Cardiac fibroblast (primary cell): ENCODE measurements at places on chromosomes 1 and 21.

- DNase-seq, result no peak
These were observed 16.1 kb upstream of the KCNA3 start for GRCh38 chr1:110690709-110691365.

DNA sequence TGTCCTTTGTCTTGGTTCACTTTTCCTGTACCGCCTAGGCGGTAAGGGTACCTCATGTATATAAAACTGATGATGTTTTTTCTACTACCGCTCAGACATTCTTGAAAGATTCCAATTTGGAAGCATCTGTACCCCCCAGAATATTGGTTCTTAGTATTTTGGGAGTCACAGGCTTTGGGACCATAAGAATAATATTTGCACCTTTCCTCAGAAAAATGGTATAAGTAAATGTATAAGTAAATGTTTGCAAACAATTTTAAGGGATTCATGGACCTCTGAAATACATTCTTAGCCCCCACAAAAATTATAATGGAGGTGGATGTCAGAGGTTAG is 677 bp downstream of the SRP9 start:
- no peak for DNase-seq

DNA sequence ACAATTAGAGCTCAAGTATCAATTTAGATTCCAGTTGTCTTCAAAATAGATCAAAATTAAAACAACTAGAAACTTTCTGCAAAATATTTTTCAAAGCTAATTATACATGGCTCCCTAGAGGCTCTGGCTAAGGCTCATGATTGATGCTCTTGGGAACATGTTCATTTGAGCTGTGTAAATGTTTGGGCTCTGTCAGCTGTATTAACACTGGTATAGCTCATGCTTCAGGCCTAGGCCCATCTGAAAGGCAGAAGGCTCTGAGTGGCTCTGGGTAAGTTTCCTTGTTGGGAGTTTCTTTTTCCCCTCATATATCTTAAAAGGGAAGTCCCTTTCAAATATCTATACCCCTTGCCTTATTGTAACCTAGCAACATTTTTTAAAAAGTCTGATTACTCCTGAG is 81.3 kb downstream of the UROD start:
- no peak for DNase-seq

DNA sequence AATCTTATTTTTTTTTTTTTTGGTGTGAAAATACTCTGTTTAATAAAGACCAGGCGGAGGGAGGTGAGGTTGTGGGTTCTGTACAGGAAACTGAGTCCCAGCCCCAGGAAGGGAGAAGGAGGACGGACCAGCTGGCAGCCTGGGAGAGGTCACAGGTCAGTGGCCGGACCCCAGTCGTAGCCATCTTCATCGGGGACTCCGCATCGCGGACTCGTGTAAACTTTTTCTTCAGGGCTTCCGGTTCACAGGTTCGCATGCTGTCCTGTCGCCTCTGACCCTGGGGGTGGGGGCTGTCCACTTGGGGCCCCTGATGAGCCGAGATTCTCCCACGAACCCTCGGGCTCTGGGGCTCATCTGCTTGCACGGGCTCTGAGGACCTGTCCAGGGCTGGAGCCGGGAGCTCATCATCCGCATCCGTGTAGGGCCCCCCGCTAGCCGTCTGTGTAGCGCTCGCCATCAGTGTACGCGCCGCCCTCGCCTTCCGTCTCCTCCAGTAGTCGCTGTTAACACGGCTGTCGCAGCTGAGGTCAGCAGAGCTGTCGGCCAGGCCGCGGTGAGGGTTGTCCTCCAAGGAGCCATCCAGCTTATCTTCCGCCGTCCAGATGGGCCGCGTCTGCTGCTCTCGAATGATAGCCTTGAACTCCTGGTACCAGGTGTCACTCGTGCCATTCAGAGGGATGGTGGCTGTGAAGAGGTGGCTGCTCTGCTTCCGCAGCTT is 975.7 kb upstream of the PRMT6 start:
- DNase-seq, result no peak

DNA sequence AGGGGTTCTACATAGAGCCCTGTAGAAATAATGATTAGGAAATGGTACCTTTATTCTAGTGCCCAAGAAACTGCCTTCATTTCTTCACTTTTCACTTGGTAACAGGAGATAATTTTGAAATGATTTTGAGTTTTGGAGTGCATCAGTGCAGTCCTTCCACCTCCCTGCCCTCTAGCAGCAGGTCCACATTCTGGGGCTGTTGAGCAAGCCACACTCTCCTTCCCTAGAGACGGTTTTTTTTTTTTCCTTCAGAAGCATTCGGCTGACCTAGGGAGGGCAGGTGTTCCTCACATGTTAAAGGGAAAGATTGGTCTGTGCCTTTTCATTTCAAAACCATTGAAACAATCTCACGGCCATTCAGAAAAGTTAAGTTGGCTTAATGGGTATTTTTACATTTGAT is 39.8 kb downstream of the SLC37A1 start:
- no peak for DNase-seq

GRCh38 chr1:190243056-190243455 is 234.6 kb downstream of the BRINP3 start:
- DNase-seq, result no peak

GRCh38 chr1:79760531-79760930 is 754.0 kb upstream of the ADGRL4 start:
- peak; percentile 81 for DNase-seq

DNA sequence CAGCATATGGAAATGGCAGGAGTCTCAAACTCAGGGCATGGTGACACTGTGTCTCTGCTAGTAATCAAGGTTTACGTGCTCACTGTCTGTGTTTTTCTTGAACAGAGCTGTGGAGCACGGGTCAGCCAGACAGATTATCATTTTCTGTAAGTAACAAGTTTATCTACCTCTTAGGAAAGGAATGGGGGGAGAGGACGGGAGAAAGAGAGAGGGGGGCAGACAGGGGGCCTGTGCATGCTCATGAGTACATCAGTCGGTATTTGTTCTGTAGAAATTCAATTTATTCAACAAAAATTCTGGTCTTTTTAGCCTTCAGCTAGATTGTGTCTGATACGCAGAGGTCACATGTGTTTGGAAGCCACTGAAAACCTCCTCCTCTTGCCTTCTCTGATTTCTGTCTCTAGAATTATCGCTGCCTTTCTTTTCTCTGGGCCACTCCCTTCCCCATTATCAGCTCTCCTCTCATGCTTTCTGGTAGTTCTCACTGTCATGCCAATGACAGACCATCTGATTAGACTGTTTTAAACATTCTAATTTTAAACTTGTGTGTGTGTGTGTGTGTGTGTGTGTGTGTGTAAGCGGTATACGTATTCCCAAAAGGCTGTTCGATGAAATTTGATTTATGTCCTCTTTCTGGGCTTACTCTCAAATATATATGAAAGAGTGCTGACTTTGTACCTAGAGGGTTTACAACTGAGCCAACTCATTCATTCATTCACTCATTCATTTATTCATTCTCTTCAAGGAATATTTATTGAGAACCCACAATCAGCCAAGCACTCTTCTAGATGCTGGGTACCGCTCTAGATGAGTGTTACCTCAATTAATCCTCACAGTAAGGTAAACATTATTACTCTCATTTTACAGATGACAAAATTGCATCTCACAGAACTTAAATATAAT is 636.9 kb downstream of the KIF26B start:
- no peak for DNase-seq

GRCh38 chr21:20875742-20876141 is 122.5 kb upstream of the NCAM2 start:
- no peak for DNase-seq

GRCh38 chr1:19367584-19368041 is 55.5 kb downstream of the SLC66A1 start:
- DNase-seq, result peak; percentile 15

DNA sequence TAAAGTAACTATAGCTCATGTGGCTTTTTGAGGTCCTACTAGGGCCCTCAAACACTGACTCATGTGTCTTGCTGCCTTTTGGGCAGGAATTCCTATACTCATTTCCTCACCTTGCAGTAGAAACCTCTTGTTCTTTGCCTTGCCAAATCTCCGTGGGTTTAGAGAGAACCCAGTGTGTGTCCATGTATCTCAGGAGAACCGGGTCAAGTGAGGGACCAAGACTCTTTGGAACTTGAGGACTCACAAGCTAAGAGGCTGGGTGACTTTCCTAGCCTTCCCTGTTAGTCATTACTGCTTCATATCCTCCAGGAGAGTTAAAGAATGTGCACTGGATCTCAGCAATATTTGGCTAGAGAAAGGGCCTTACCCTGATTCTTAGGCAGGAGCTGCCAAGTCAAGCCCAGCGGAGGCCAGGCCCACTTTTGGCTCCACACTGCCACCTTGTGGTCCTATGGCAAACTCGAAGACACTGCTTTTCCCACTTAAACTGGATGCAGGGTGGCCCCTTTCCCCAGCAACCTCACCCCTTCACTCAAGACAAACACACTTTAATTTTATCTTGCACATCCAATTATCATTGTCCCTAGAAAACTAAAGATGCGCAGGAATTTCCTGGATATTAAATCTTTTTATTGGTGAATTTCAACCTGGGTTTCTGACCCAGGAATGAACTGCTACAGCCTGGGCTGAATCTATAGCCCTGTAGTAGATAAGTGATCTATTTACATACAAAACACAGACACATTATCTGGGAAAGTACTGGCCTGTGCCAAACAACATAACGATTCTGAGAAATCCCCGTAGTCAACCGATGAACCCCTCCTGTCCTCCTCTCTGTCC is 10.6 kb downstream of the AVPR1B start:
- peak; percentile 91 for DNase-seq

DNA sequence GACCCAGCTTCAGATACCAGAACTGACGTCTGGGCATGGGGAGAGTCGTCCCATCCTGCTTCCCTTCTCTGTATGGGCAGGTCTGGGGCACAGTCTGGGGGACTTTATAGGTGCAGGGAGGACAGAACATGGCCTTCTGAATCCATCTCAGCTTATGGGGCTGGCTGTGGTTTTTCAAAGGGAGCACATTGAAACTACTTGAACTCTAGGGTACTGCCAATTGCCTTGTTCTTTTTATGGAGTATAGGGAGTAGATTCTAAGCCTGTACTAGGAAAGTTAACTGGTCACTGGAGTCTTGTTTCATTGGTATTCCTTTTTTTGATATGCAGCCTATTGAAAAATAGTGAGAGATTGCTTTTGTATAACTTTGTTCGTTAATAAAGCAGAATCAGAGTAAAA is 90.2 kb downstream of the ATP5PO start:
- no peak for DNase-seq

DNA sequence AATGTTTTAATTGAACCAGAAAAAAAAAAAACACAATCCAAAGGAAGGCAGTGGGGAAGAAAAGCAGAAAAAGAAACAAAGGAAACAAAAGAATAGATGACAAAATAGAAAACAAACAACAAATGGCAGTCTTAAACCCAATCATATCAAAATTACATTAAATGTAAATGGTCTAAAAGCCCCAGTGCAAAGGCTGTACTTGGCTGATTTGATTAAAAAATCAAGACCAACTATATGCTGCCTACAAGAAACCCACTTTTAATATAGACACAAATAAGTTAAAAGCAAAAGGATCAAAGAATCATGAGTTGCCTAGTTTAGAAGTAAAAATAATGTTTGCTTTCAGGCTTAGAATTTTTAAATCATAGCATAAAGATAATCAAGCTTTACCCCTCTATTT is 19.8 kb upstream of the C1orf115 start:
- DNase-seq, result no peak

DNA sequence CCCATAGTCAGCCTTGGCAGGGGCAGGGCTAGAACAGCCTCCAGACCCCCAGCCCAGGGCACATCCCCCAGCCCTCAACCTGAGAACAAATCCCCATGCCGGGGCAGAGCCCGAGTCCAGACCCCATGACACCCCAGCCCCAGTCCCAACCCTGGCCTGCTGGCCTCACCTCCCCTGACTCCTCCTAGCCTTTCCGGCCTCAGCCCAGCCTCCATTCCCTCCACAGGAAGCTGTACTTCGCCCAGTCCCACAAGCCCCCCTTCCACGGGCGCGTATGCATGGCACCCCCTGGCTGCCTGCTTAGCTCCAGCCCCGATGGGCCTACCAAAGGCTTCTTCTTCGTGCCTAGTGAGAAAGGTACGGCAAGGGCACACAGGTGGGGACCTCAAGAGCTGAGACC is 50.4 kb downstream of the DISP3 start:
- DNase-seq, result no peak

DNA sequence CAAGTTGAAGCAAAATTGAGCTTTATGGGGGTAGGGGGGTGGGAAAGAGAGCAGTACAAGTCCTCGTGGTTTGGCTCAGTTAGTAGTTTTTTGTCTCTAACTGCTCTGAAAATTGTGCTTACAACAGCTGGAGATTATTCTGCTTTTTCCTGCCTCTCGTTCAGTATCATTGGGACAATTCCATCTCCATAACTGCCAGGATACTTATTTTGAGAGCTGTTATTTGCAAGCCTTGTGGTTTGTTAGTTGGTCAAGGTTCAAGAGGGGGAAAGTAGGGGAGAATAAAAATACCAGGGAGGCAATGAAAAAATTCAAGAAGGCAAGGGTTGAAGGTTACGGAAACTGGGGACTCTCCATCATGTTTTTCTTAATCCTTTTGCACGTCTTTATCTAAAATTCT is 811.8 kb upstream of the ADGRL2 start:
- no peak for DNase-seq

DNA sequence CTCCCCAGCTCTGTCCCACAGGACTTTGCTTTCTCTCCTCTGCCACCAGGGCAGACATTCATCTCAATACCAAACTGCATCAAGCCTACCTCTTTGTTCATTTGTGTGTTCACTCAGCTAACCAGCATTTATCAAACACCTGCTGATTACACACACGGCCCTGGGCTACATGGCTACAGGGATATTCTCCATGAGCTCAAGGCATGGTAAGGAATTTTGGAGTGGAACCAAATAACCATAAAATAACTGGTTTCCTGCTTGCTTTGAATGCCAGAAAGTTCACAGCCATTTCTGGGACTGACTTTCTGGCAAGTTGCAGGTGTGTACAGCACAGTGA is 54.6 kb downstream of the LDLRAD2 start:
- DNase-seq, result no peak

DNA sequence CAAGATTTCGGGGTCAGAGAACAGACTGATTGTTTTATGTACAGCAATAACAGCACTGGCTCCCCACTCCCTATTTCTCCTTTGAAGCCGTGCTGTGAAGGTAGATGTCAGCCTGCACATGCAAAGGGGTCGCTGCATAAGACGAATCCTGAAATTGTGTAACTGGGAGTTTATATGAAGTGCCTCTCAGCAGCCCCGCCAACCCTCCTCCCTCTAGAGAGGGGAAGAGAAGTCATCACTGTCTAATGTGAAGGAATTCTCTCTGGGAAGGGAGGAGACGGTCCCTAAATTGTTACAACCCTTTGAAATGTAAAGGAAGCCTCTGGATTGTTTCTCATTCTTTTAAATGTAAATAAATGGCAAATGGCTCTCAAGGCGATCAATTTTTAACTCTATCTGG is 545.3 kb downstream of the PLA2G4A start:
- no peak for DNase-seq

- DNase-seq, result no peak
These were observed 20.9 kb upstream of the SSX2IP start for GRCh38 chr1:84711121-84711520.

DNA sequence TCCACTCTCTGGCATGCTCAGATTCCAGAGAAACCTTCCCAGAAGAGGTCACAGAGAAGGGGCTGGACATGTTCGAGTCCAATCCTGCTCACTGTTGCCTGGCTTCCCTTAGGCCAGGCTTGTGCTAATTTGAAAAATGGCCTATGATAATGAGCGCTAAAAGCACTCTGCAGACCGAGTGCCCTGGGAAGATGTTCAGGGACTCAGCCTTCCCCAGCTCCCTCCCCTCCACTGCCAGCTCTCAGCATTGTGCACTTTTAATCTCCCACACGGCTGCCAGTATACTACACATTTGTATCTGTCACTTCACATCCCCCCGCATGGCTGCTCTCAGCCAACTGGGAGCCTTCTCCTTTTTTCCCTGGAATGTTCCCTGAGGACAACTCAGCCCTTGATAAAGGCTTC is 24.1 kb downstream of the FAM163A start:
- DNase-seq, result no peak
